Progenitor cell of endocrine pancreas (in vitro differentiated cells): ENCODE measurements at places on chromosomes 4 and X.

DNA sequence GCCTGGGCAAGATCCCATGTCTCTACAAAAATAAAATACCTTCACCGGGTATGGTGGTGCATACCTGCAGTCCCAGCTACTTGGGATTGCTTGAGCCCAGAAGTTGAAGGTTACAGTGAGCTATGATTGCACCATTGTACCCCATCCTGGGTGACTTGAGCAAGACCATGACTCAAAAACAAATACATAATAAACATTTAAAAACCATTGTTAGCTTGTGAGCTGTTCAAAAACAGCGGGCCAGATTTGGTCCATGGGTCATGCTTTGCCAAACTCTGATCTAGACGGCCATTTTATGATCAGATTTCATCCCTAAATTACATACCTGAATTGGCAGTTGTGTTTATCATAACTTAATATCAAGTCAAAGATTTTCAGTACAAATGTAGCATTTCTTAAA is 76.0 kb upstream of the GPM6B start:
- no peaks in the 10 kb centered on the region for H3K27me3 ChIP-seq
- H3K4me1 ChIP-seq: peaks cover 6% of the 10 kb centered on the region
- H3K27ac ChIP-seq: no peak overlapping the region
- H3K4me3 ChIP-seq: no peak overlapping the region
- no peaks in the 10 kb centered on the region for H3K36me3 ChIP-seq

- no peak overlapping the region for H3K27ac ChIP-seq
- no peaks in the 10 kb centered on the region for H3K36me3 ChIP-seq
Measured at GRCh38 chrX:44088510-44089144, 115.4 kb upstream of the NDP start.

GRCh38 chrX:15579778-15580747 is 20.7 kb downstream of the ACE2 start:
- H3K4me1 ChIP-seq: peaks cover 8% of the 10 kb centered on the region
- H3K4me3 ChIP-seq: no peak overlapping the region
- DNase-seq: no peak

DNA sequence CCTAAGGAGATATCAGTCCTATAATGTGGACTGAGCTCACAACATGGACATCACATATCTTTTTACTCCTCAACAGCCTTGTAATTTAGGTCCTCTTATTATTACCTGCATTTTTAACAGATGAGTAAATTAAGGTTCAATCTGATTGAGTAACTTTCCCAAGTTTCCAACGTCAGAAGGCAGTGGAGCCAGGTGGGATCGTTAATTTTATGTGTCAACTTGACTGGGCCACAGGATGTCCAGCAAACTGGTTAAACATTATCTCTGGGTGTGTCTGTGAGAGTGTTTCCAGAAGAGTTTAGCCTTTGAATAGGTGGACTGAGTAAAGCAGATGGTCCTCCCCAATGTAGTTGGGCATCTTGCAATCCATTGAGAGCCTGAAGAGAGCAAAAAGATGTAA is 59.0 kb upstream of the SLIT2 start:
- DNase-seq: no peak
- H3K27me3 ChIP-seq: no peaks in the 10 kb centered on the region
- H3K4me3 ChIP-seq: no peak overlapping the region
- peaks cover 3% of the 10 kb centered on the region for H3K4me1 ChIP-seq

DNA sequence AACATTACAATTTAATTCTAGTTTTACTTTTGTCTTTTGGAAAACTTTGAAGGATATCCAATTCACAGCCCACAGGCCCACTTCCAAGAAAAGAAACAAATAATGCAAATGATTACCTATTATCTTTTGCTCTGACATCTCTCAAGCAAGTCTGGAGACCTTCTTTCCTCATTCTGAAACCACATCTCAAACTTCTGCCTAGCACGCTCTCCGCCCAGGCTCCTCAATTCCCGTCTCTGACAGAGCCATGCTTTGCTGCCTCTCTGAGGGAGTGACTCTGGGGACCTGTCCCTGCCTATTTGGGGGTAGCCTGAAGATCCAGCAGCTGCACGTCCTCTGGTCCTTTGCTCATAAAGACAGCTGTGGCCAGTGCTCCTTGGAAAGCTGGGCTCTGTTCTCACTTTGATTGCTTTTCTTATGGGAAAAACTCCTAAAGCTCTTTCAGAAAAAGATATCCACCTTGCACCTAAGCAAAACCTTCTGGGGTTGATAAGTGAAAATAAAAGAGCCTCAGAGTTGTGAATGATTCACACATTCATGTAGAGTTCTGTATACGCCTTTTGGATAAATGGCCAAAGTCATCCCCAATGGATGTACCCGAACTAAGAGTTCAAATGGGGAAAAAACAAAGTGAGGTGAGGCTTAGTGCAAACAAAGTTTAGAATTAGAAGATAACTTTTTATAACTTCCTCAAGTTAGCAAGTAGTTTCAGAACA is 72.4 kb upstream of the TNIP3 start:
- no peak for DNase-seq
- H3K27me3 ChIP-seq: no peaks in the 10 kb centered on the region
- H3K36me3 ChIP-seq: peaks cover 4% of the 10 kb centered on the region
- H3K4me3 ChIP-seq: no peak overlapping the region
- peaks cover 3% of the 10 kb centered on the region for H3K4me1 ChIP-seq

GRCh38 chr4:143083756-143084472 is 100.8 kb upstream of the USP38 start:
- no peaks in the 10 kb centered on the region for H3K27me3 ChIP-seq
- no peak overlapping the region for H3K27ac ChIP-seq
- peaks cover 2% of the 10 kb centered on the region for H3K4me1 ChIP-seq
- H3K4me3 ChIP-seq: no peak overlapping the region
- DNase-seq: no peak

DNA sequence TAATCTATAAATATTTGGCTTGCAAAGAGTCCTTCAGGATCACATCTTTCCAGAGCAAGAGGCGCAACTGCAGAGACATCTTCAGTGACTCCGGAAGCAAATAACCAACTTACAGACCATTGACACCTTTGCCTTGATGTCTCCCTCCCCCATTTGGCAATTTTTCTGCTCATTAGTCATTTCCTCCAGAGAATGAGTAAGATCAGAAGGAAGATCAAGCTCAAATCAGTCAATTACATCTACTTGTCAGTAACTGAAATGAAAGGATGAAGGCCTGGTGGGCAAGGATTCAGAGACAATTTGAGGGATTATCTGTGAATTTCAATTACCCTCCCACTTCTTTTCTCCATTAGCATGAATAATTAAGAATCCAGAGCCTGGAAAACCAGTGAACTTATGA is 665.6 kb upstream of the CPEB2 start:
- H3K4me3 ChIP-seq: no peak overlapping the region
- no peaks in the 10 kb centered on the region for H3K27me3 ChIP-seq
- DNase-seq: no peak
- no peak overlapping the region for H3K27ac ChIP-seq
- no peaks in the 10 kb centered on the region for H3K36me3 ChIP-seq

GRCh38 chr4:122747068-122747467 is 14.6 kb downstream of the BBS12 start:
- no peak for DNase-seq
- no peak overlapping the region for H3K27ac ChIP-seq
- H3K27me3 ChIP-seq: no peaks in the 10 kb centered on the region
- no peak overlapping the region for H3K4me3 ChIP-seq
- H3K4me1 ChIP-seq: no peaks in the 10 kb centered on the region

GRCh38 chr4:147355847-147356246 is 125.0 kb upstream of the EDNRA start:
- H3K27ac ChIP-seq: no peak overlapping the region
- H3K27me3 ChIP-seq: no peaks in the 10 kb centered on the region
- H3K36me3 ChIP-seq: no peaks in the 10 kb centered on the region
- peaks cover 2% of the 10 kb centered on the region for H3K4me1 ChIP-seq
- H3K4me3 ChIP-seq: no peak overlapping the region
- DNase-seq: no peak

- H3K4me3 ChIP-seq: no peak overlapping the region
- H3K36me3 ChIP-seq: no peaks in the 10 kb centered on the region
- peaks cover 15% of the 10 kb centered on the region for H3K4me1 ChIP-seq
- H3K27ac ChIP-seq: no peak overlapping the region
- peaks cover 55% of the 10 kb centered on the region for H3K27me3 ChIP-seq
Measured at GRCh38 chr4:16636912-16637630, 261.4 kb downstream of the LDB2 start.

- H3K4me3 ChIP-seq: peak overlapping the region; percentile 0
- peak; percentile 44 for DNase-seq
- H3K36me3 ChIP-seq: peaks cover 2% of the 10 kb centered on the region
- H3K27me3 ChIP-seq: no peaks in the 10 kb centered on the region
Measured at GRCh38 chr4:103306870-103307375, 108.8 kb upstream of the CENPE start.

- no peaks in the 10 kb centered on the region for H3K36me3 ChIP-seq
- H3K27ac ChIP-seq: no peak overlapping the region
- H3K4me1 ChIP-seq: peaks cover 16% of the 10 kb centered on the region
- no peak for DNase-seq
Measured at GRCh38 chr4:38330321-38330720, 333.7 kb upstream of the KLF3 start.

- DNase-seq: no peak
- no peaks in the 10 kb centered on the region for H3K36me3 ChIP-seq
- H3K4me1 ChIP-seq: no peaks in the 10 kb centered on the region
- no peak overlapping the region for H3K4me3 ChIP-seq
Measured at GRCh38 chr4:66490729-66491128, 820.4 kb upstream of the EPHA5 start.

DNA sequence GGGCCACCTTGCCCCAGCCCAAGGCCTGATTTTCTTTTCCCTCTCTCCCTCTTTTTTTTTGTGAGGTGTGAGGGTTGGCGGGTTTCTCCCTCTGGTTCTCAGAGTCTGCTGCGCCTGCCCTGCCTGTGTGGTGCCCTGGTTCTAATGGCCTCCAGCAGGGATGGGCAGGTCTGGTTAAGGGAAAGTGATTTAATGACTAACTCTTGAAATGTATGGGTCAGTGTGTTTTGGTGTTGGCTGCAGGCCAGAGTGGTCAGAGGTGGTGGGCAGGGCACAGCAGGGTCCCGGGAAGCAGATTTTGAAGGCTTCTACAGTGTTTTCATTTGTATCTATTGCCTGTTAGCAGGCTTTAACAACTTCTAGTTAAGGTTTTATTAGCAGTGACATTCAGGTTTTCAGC is 39.0 kb downstream of the JADE1 start:
- peaks cover 2% of the 10 kb centered on the region for H3K4me1 ChIP-seq
- no peak for DNase-seq
- peaks cover 36% of the 10 kb centered on the region for H3K36me3 ChIP-seq
- peak overlapping the region; percentile 77 for H3K27ac ChIP-seq

- peaks cover under 1% of the 10 kb centered on the region for H3K4me1 ChIP-seq
- no peak overlapping the region for H3K4me3 ChIP-seq
- DNase-seq: no peak
- no peaks in the 10 kb centered on the region for H3K36me3 ChIP-seq
- no peaks in the 10 kb centered on the region for H3K27me3 ChIP-seq
- H3K27ac ChIP-seq: no peak overlapping the region
Measured at GRCh38 chr4:45910511-45910910, 213.3 kb downstream of the GABRG1 start.
